ENCODE measurements at places on chromosomes 3 and 15.

DNA sequence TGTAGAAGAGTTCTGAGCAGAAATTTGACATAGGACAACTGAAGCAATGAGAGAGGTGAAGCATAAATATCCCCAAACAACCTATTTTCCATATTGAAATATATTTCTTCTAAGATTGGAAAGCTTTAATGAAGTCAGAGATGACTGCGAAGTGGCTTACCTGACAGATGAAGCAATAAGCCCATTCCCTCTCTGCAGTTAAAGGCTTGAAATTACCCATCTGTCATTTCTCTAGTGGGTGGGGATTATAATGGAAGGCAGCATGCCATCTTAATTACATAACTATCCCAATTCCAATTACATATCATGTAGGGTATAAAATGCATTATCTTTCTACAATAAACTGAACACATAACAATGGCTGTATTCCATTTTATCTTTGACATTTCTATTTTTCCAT, 1070.5 kb downstream of the SI start:
- no peak for DNase-seq

DNA sequence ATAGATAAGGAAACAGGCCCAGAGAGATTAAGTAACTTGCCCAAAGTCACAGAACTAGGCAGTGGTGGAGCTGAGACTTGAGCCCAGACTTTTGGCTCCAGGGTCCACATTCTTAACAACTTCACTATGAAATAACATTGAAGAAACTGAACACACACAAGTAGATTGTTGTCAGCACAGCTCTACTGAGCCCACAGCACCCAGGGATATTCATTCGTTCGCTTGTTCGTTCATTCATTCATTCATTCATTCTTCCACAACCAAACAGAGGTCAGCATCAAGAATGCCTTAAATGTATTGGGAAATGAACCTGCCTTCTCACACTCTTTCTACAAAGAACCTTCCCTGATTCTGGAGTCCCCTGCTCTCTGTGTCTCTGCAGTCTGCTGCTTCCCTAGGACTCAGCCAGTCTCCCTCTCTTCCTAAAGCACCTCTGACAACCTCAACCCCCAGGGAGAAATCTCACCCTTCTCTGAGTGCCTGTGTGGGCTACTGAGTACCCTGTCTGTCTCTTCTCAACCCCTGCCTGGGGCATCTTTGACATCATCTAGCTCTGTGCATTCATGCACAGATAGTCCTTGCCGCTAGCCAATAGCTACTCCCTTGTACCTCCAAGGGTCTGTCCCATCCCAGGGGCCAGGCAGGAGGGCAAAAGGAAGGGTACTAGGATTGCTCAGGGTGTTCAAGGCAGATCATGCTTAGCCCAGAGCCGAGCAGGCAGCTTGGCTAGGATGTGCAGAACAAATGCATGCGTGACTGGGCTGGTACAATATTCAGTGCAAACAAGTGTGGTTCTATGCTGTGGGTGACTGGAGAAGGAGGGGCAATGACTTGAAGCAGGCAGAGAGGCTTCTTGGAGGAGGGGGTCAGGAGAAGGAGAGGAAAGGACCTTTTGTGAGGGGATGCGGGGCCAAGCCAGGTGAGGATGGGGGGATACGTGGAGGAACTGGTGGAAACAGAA, 3.4 kb downstream of the LINGO1 start:
- DNase-seq = no peak

GRCh38 chr3:30201715-30202114, 404.7 kb upstream of the TGFBR2 start:
- DNase-seq = no peak

GRCh38 chr3:31356941-31357340, 175.8 kb upstream of the STT3B start:
- peak; percentile 8 for DNase-seq

- no peak for DNase-seq
Observed at GRCh38 chr3:8846176-8846575, 76.8 kb upstream of the OXTR start.

- no peak for DNase-seq
Observed at GRCh38 chr3:56468184-56469106, at the start of gene ERC2. ERC2 (minus strand) TSS chr3:56468467.

DNA sequence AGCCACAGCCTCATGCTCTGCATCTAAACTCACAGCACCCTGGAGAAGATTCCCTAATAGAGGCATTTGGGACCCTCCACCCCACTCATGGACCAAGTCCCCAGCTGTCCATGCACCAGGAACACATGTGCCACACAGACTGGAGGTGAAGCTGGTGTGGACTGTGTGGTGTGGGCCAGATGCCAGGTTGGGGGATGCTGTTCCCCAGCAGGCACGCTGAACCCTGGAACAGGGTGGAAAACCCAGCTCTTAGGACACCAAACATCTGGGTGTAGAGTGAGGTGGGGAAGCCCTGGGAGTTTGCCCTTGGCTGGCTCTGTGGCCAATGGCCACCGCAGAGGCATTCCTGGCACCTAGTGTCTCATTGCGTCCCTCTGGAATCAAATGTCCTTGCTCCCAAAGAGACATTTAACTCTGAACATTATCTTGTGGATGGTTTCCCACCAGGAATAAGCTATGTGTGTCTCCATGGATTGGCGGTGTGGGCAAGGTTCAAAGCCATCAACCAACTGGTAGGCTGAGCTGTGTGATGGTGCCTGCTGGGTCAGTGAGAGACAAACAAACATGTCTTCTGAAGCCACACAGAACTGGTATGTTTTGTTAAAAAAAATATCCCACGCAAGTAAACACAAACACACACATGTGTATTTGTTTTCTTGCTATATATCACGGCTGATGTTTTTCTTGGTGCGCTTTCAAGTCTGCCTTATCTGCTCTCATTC, 65.0 kb downstream of the EXOG start:
- no peak for DNase-seq

DNA sequence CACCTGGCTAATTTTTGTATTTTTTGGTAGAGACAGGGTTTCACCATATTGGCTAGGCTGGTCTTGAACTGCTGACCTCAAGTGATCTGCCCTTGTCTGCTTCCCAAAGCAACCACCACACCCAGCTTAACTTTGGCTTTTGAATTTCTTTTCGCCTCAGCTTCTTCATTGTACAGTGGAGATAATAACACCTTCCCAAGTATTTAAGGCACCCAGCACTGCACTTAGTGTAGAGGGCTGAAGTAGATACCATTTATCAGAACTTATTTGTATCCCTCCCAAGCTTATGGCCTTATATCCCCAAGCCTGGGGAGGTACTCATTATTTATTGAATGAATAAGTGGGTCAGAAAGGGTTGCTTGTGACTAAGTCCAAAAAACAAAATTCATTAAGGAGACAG, 2.3 kb downstream of the SQOR start:
- peak; percentile 52 for DNase-seq

- peak; percentile 90 for DNase-seq
Observed at GRCh38 chr15:95972041-95972553, 358.4 kb upstream of the NR2F2 start.

DNA sequence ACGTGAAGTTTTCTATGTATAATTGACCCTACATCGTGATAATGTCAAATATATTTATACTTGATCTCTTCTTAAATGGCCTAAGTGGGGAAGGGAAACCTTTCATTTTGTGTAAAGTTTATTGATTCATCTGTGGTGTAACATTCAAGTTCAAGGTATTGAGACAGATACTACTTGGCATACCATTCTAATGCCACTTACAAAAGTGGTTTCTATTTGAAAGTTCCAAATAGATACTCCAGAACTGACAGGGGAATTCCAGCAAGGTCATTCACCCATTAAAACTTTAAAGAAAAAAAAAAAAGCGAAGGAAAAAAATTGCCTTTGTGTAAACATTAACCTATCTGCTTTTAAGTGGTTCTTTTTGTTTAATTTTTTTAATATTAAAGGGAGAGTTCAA, 45.3 kb upstream of the MAP3K13 start:
- DNase-seq = no peak

- DNase-seq = no peak
Observed at GRCh38 chr3:114884213-114884923, 262.7 kb downstream of the ZBTB20 start.

DNA sequence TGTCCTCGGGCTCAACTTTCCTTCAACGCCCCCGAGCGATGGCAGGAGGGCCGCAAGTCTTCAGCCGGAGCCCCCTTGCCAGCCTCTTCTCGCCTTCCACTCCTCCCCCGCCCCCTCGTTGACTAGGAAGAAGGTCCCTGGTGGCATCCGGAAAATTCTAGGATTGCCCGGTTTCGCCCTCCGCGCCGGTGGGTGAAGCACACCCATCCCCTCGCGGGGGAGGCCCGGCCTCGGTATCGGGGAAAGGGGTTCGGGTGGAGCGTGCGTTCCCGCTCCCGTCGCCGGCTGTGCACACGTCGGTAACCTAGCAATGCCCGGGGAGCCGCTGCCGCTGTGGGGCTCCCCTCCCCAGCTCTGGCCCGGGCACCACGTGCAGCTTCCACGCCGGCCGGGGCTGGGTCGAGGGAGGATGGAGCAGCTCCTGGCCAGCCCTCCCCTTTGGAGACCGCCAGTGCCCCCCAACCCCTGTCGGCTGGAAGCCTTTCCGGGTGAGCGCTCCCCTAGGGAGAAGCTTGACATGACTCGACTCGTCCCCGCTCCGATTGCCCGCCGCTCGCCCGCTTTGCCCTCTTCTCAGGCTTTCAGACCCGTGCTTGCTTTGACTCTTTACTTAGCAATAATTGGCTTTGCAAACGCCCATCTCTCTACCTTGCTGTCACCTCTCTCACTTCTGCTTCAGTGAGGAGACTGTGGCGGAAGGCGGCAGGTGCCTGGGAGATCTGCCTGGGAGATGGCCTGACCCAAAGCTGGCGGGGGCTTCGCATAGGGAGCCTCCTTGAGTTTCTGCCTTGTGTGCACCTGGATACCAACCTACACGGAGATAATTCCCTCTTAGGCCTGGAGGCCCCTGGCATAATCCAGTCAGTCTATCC, 1.3 kb downstream of the CACNA1D start:
- DNase-seq = no peak

DNA sequence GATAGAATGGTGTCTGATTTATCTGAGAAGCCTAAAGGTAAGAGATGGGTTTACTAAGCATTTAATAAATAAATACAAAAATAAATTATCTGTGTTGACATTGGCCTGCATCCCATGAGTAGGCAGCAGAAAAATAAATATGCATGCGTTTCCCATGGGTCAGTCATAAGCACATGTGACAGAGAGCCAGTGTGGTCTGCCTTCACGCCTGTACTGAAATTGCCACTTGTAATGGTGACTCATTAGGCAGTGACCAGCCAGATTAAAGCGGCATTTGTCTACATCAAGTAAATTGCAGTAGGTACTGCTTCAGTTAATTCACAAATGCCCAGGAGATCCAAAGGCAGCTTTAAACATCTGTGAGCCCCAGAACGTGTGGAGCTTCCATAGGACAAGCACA, 399.6 kb downstream of the NAALADL2 start:
- DNase-seq = no peak

GRCh38 chr3:138694287-138695007, 85.9 kb downstream of the FAIM start:
- DNase-seq = peak; percentile 38

DNA sequence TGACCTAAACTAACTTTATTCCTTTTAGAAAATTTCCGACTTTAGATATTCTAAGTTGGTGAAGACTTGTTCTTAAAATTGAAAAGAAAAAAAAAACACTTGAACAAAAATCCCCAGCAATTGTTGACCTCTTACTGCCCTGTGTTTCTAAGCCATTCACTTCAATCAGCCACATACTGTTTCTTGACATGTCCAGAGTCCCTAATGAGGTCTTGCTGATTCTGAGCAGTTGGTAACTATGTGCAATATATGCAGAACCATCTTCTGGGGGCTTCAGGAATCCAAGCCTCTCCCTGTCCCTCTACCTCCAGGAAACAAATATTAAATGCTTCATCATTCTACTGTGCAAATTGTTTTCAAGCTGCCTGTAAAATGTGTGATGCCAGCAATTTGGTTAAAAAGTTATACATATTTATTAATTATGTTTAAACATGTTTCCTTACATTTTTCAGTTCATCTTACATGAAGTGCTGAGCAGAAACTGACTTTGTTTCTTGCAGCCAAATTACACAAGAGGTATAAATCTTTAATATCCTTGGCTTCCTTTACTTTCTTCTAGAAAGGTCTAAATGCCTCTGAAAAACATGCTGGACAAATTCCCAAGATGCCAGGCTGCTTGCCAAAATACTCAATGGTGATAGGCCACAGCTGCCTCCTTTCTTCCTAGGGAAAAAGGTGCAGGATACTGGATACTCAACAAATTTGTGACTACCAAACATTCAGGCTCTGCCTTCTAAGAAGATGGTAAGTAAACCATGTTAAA, 19.8 kb upstream of the GYG1 start:
- DNase-seq = no peak

- DNase-seq = no peak
Observed at GRCh38 chr15:85118581-85118980, 136.9 kb downstream of the PDE8A start.

GRCh38 chr15:35741881-35742280, 195.9 kb upstream of the DPH6 start:
- DNase-seq = no peak

DNA sequence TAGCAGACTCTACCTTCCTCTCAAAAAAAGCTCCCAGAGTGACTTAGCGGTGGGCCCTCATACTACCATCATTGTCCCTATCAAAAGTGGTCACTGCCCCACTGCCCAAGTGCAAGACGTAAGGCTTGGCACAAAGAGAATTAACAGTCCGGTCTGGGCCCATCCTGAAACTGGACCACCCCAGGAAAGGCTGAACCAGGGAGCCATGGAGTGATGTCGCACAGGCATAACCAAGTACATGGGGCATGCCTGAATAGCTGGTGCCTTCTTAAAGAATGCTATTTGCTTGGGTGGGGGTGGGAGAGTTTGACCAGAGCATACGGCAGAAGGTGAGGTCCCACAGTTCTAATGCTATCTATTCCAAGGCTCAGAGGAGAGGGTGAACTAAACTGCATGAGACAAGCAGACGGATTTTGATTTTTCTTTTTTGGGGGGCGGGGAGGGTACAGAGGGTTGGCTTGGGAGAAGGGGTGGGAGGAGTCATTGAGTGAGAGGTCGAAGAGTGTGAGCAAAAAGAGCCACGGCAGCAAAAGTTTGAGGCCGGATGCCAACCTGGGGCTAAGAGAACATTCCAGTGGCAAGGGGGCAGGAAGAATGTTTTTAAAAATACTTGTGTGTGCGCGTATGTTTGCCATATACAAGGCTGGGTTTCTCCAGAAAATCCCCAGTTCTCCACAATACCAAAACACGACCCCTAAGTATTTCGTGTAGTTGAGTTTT, 50.2 kb downstream of the FAM174B start:
- DNase-seq = no peak

GRCh38 chr3:63972196-63972595, 51.1 kb downstream of the PSMD6 start:
- no peak for DNase-seq

GRCh38 chr3:127738192-127738840, 65.6 kb downstream of the ABTB1 start:
- DNase-seq = peak; percentile 22

DNA sequence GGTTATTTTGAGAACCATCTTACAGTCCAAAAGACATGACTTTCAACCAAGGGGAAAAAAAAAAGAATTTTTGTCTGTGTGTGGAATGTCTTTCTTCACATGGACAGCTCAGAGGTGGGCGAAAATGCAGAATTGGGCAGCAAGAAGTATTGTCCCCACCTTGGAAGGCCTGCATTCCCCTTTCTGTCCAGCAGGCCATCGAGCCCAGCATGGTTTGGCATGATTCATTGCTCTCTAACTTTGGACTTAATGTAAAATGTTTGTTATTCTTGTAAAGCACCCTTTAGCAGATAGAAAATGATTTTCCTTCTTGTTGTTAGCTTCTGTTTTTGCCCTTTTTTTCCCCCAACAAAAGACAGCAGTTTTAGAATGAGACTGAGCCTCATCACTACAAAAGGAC, 12.4 kb downstream of the MYO1E start:
- no peak for DNase-seq
